ENCODE measurements at places on chromosomes 1 and 21. TPM values are rescaled to one million over a fixed set of nuclear protein-coding genes. Genes with fewer than 3 reads are reported as not detected.

Gene CA6
- total RNA-seq, result not detected

GRCh38 chr1:81298266-81298665, 502.5 kb upstream of the ADGRL2 start:
- DNase-seq, result no peak

DNA sequence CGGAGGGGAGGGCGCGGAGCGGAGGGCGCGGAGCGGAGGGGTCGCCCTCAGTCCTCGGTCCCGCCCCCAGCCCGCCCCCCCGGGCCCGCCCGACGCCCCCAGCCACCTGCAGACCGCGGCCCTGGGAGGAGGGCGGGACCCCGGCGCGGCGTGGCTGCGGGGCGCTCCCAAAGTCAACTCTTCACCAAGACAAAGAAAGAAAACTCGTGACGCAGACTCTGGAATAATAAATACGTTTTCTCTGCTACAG, 1.2 kb downstream of the HES4 start:
- no peak for DNase-seq

DNA sequence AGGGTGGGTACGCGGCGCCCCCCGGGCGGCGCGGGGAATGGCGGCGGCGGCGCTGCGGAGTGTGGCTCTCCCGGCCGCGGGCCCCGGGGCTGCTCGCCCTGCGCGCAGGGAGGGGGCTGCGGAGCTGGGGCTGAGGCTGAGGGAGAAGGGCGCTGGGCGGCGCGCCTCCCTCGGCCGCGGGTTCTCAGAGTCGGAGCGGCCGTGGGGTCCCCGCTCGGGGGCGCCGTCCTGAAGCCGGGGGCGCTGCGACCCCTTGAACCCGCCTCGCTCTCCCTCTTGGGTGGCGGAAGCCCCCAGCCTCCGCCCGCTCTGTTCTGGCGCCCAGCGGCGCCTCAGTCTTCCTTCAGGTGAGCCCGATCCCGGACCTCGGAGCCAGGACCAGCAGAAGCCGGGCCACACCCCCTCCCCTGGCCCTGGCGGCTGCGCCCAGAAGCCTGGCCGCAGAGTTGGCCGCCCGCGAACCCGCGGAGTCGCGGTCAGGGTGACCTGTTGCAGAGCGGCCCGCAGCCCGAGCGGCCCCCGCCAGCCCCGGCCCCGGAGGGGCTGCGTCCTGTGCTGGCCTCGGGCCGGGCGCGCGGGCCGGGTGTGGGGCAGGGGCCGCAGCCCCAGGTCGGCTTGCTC, 532 bp downstream of the RALGPS2 start:
- peak; percentile 67 for DNase-seq

GRCh38 chr1:67313934-67314671, 6.4 kb downstream of the IL12RB2 start:
- peak; percentile 38 for DNase-seq

DNA sequence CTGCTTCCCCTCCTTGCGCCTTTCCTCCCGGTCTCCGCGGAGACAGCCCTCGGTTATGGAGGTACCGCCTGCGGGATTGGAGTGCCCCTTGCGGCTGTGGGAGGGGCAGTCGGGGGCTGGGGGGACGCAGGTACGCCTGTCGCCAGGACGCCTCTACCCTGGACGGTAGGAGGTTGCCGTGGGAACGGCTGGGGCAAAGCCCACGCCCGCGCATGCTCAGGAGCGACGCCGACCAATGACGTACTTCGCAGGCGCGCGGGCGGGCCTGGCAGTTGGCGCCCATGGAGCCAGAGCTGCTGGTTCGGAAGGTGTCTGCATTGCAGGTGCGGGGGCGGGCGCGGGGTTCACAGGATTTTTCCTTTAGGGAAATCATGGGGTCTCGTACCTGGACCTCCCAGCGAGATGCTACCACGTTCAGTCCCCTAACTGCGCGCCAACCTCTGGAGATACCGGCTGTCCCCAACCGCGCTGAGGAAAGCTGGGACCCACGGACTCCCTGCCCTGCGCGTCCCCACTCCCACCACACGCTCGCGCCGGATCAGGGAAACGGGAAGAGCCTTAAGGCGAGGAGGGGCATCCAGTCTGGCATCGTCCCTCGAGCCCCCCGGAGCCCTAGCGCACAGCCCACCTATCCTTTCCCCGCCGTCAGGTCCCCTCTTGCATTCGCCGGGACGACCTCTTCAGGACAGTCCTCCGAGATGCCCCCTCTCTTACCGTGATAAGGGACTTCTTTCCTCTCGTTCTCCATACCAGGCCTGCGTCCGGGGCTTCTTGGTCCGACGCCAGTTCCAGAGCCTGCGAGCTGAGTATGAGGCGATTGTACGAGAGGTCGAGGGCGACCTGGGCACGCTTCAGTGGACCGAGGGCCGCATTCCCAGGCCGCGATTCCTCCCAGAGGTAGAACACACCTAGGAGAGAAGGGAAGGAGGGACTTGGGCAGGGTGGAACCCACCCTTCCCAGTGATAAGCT, at the start of gene IQCC:
Gene IQCC (plus strand): TSS at position 271 of the 970 bp plus-strand sequence. CDS start 11 bp downstream, at position 282.
- DNase-seq, result peak; percentile 80

Gene PTCH2
- total RNA-seq, result 0.51 TPM

Gene C1orf115
- total RNA-seq, result not detected

- no peak for DNase-seq
These were observed 93.0 kb upstream of the PBX1 start for GRCh38 chr1:164466001-164466421.

Gene LCE1D
- not detected for total RNA-seq

GRCh38 chr1:99228153-99228552, 36.1 kb upstream of the PLPPR4 start:
- no peak for DNase-seq

DNA sequence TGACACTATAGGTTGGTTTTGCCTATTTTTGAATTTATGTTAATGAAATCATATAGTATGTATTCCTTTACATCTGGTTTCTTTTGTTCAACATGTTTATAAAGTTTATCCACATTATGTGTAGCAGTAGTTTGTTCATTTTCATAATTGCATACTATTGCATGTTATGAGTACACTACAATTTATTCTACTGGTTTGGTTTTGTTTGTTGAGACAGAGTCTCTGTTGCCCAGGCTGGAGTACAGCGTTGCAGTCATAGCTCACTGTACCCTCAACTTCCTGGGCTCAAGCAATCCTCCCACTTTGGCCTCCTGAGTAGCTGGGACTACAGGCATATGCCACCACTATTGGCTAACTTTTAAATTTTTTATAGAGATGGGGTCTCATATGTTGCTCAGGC, 21.0 kb downstream of the RAD54L start:
- no peak for DNase-seq

Gene KCNE1
- 0.45 TPM for total RNA-seq

DNA sequence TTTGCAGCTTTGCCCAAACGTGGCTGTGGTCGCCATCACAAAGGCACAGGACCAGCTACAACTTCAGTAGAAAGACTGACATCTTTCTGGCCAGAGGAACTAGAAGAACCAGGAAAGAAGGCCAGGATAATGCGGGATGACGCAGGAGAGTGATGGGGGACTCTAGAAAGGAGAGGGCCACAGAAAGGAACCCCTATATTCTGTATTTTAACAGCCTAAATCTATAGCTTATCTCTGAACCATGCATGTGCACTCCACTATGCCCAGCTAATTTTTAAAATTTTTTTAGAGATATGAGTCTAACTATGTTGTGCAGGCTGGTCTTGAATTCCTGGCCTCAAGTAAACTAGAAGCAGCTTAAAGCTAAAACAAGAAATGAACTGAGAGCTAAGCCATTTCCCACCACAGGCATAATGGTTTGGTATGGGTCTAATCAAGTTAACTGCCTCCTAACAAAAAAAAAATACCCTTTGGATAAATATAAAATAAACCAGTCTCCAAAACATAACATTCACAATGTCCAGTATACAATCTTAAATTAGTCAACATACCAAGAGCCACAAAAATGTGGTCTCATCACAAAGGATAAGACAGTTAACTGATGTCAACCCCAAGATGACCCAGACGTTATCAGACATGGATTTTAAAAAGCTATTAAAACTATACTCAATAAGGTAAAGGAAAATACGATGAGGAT, 18.0 kb downstream of the LTN1 start:
- peak; percentile 7 for DNase-seq

DNA sequence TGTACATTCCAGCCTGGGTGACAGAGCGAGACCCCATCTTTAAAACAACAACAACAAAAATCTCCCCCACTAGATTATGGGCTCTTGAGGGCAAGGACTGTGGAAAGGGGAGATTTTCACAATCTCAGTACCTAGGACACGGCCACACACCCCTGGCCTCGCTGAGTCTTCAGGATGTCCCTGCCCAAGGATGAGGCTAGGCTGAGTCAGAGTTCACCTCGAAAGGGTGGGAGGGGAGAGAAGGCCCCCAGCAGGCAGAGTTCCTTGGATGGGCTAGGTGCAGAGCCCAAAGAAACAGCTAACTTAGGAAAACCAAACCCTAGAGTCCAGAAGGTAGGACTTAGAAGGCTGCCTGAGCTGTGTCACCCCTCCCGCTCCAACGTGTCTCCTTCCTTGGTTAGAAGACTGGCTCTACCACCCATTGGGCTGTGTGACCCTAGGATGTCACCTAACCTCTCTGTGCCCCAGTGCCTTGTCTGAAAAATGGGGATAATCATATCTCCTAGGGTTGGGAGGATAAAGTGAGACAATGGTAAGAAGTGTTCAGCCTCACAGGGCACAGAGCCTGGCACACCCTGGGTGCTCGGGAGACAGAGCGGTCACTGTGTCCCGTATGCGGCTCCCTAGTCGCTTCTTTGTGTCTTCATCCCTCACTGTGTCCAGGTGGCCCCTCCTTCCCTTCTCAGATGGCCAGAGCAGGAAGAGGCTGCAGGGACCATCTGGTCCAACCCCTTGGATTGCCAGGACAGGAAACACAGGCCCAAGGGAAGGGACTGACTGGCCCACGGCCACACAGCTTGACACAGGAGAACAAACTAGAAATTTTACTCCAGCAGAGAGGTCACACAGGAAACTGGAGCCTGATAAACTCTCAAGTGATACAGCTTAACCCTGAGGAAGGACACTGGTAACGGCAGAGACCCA, 11.2 kb downstream of the TRIM62 start:
- no peak for DNase-seq

- DNase-seq, result no peak
These were observed 1183.4 kb downstream of the AMY1C start for GRCh38 chr1:104932949-104933679.

Gene KCND3
- 0.03 TPM for total RNA-seq

Gene APOBEC4
- not detected for total RNA-seq

DNA sequence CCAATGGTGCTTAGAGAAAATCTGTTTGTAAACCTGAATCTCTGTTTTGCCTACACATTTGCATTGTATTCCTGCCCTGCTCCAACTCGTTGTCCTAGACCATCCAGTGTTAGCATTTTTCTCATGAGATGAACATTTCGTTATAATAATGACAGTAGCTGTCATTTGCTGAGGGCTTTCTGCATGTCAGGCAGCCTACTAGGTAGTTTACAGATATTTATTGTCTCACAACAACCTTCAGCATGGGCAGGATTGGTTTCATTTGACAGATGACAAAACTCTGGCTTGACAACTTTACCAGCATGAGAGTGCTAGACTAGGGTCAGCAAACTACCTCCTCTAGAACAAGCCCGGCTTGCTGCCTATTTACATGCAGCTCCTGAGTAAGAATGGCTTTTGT, 10.1 kb downstream of the ST6GALNAC3 start:
- no peak for DNase-seq

Gene CD1D
- 0.08 TPM for total RNA-seq

- DNase-seq, result no peak
These were observed 46.6 kb downstream of the CRB1 start for GRCh38 chr1:197314682-197315081.

GRCh38 chr1:170707959-170708655, 44.2 kb downstream of the PRRX1 start:
- DNase-seq, result peak; percentile 85

GRCh38 chr1:29332204-29332603, 95.9 kb downstream of the PTPRU start:
- peak; percentile 16 for DNase-seq

- peak; percentile 95 for DNase-seq
These were observed at the start of gene DNTTIP2 for GRCh38 chr1:93878889-93879586. Gene DNTTIP2 (minus strand): TSS chr1:93879206. CDS start chr1:93879148, 58 bp downstream.

GRCh38 chr1:22652881-22653316, at the start of gene C1QB:
Gene C1QB (plus strand): TSS chr1:22653236. CDS start chr1:22659463, 6,227 bp downstream.
- no peak for DNase-seq

GRCh38 chr1:112807117-112807516, 92.0 kb upstream of the PPM1J start:
- no peak for DNase-seq

DNA sequence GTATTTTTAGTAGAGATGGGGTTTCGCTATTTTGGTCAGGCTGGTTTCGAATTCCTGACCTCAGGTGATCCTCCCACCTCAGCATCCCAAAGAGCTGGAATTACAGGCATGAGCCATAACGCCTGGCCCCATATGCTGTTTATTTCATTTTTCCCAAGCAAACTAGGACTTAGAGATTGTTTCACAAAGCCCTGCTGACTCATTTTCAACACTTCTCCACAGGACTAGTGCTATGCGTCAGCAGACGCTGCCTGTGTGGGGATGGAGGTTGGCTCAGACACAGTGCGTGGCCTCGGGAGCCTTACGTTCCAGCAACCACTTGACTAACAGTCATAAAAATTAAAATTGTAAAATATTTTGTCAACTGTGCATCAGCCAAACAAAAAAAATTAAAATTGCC, 22.7 kb downstream of the PKNOX1 start:
- DNase-seq, result peak; percentile 75

GRCh38 chr1:224734261-224734935, 118.3 kb downstream of the CNIH3 start:
- no peak for DNase-seq

Gene DYNLT4
- total RNA-seq, result not detected

- DNase-seq, result no peak
These were observed 1.3 kb upstream of the DNAJC16 start for GRCh38 chr1:15525050-15526020.

DNA sequence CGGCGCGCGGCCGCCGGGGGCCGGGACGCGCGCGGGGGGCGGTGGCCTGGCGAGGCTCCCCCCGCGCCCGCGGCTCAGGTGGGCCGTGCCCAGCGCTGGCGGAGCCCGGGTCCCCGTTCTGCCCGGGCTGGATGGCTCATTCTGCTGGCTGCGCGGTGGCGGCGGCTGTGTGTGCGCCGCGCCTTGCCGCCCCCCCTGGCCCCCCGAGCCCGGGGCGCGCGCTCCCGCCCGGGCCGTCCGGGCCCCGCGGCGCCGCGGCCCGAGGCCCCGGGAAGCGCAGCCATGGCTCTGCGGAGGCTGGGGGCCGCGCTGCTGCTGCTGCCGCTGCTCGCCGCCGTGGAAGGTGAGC, at the start of gene EPHB2:
Gene EPHB2 (plus strand): TSS at position 139 of the 349 bp plus-strand sequence. CDS start 144 bp downstream, at position 283.
- DNase-seq, result peak; percentile 39

Gene CELA3B
- total RNA-seq, result not detected

- DNase-seq, result no peak
These were observed 17.9 kb downstream of the ELAPOR1 start for GRCh38 chr1:109131800-109132199.

Gene ERICH3
- total RNA-seq, result not detected

GRCh38 chr1:229224308-229224707, 46.6 kb upstream of the RAB4A start:
- DNase-seq, result peak; percentile 21

Gene IL20
- not detected for total RNA-seq

All from myocyte (in vitro differentiated cells).